ENCODE measurements at places on chromosomes 2 and 18.

DNA sequence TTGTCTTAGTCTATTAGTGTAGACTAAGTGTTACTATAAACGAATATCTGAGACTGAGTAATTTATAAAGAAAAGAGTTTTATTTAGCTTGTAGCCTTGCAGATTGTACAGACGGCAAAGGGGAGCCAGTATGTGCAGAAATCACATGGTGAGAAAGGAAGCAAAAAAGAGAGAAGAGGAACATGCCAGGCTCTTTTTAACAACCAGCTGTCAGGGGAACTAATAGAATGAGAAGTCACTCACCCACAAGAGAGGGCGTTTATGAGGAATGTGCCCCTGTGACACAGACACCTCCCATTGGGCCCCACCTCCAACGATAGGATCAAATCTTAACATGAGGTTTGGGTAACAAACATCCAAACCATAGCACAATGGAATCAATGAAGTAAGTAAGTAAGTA is 20.6 kb upstream of the ZNF804A start:
- no peak for DNase-seq

DNA sequence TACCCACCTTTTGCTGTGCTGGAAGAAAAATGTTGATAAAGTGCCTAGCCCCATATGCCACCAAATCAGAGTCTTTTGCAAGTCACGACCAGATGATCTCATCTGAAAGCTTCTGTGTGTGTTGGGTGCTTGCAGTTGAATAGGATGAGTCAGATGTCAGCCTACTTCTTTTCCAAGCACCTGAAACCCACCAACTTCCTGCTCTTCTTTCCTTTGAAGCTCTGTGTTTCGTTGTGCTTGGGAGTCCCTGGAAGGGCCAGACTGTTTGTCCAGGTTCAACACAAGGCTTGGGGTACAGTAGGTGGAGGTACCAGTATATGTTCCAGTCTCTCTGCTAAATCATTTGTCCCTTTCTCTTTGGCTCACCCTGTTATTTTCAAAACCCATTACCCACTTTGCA is 36.8 kb upstream of the LCLAT1 start:
- DNase-seq: no peak

GRCh38 chr2:241877989-241878970 is 8.8 kb downstream of the RTP5 start:
- peak; percentile 74 for DNase-seq

DNA sequence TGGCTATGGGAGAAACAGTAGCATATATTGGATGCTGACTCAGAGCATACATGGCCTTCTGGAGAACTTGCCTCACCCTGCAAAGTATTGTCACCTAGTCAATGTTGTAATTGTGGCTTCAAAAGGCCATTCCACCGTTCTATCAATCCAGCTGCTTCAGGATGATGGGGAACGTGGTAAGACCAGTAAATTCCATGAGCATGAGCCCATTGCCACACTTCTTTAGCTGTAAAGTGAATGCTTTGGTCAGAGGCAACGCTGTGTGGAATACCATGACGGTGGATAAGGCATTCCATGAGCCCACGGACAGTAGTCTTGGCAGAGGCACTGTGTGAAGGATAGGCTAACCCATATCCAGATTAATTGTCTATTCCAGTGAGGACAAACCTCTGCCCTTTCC is 1300.1 kb upstream of the ACVR2A start:
- no peak for DNase-seq

GRCh38 chr2:239778042-239778851 is 246.9 kb downstream of the NDUFA10 start:
- no peak for DNase-seq
